ENCODE measurements at places on chromosomes 2 and 18. TPM values are rescaled to one million over a fixed set of nuclear protein-coding genes. Genes with fewer than 3 reads are reported as not detected.

Gene VAPA
- total RNA-seq, result 147 TPM

Gene TEKT4
- 0.34 TPM for total RNA-seq

Gene DSG2
- total RNA-seq, result 117 TPM

Gene UGT1A5
- not detected for total RNA-seq

Gene GCC2
- total RNA-seq, result 48.1 TPM

Gene CD28
- total RNA-seq, result 0.17 TPM

Gene NEU4
- total RNA-seq, result 0.19 TPM

Gene SLC23A3
- total RNA-seq, result 5.5 TPM

Gene COMMD1
- total RNA-seq, result 46.8 TPM

Gene OSR1
- 55.7 TPM for total RNA-seq

Gene MC2R
- total RNA-seq, result not detected

Gene KLHL14
- 0.81 TPM for total RNA-seq

Gene WNT6
- 24.7 TPM for total RNA-seq

Gene NPC1
- 49.8 TPM for total RNA-seq

Gene FTCDNL1
- total RNA-seq, result 1.3 TPM

Gene C18orf54
- total RNA-seq, result 18.4 TPM

Gene BMP10
- total RNA-seq, result not detected

Gene TXNDC2
- not detected for total RNA-seq

Gene CD8A
- total RNA-seq, result 0.34 TPM

Gene NCKAP5
- total RNA-seq, result 7.7 TPM

Gene SERPINB3
- total RNA-seq, result 0.94 TPM

Gene TNFRSF11A
- total RNA-seq, result 3.5 TPM

Gene ALPI
- 6.5 TPM for total RNA-seq

Gene IL36RN
- 12.0 TPM for total RNA-seq

Gene RIT2
- total RNA-seq, result not detected

Gene HOXD8
- total RNA-seq, result 2.8 TPM

Gene DSC1
- 1.6 TPM for total RNA-seq

Gene ABCB11
- not detected for total RNA-seq

Gene MGAT4A
- total RNA-seq, result 60.0 TPM

Gene TANC1
- total RNA-seq, result 56.9 TPM

Data from type B pancreatic cell (in vitro differentiated cells).